ENCODE measurements at places on chromosomes 7 and 10. TPM values are rescaled to one million over a fixed set of nuclear protein-coding genes. Genes with fewer than 3 reads are reported as not detected.

- no peak for DNase-seq
Observed at GRCh38 chr7:32346253-32346652, 143.9 kb downstream of the LSM5 start.

The FEZF1 gene
- not detected for polyA plus RNA-seq

DNA sequence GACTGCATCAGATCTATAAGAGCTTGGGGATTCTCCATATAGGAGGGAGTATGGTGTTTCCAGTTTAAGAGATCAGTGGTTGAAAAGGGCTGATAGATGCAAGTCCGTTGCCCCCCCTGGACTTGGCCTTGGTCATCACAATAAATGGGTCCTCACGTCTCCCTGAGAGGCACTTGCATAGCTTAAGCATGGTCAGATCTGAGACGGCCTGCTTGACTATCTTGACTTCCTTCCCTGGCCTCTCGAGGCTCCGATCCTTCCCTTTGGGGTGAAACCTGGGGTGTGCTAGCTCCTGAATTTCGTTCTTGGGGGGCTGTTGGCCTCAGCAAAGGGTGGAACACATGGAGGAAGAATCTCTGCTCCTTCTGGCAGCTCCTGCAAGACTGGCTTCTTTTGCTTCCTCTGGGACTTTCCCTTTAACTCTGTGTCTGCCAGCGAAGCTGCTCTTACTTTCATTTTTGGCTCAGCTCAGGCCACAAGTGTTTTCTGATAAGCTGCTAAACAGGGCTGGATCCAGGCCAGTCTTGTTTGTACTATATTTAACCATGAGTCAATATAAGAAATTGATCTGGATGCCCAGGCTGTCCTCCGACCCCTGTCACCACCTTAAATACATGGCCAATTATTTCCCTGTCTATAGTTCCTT, 11.2 kb upstream of the ZNF485 start:
- DNase-seq: no peak

DNA sequence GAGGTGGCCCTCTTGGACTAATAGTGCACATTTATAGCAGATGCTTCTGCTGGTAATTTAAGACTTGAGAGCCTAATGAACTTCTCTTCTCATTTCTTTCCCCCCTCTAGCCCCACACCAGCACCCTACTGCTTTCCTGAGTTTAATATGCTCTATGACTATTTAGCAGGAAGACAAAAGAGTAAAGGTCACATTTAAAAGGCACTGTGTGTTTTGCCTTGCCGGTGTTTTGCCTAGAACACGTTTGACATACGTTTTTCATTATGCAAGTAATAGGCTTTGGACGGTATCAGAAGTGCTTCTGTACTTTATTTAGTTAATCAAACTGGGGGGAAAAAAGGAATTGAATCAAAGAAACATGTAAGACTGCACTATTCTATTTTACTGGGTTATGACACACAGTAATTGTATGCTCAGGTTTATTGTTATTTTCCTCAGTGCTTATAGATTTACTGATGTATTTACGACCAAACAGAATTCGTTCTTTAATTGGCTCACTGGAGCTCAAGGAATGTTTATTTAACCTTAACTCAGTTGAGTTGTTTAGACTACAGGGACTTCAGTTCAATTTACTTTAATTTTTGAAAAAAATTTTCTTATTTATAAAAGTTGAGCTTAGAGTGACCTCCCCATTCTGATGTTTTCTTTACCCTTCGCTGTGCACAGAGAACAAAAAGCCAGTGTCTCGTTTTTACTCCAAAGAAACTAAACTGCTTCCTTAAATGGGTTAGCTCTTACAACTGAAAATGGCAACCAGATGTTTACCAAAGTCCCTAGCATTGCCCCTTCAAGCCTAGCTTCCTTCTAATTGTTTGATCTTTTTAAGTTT, 35.4 kb downstream of the CPED1 start:
- DNase-seq: no peak

GRCh38 chr7:96183163-96183670, 138.7 kb downstream of the SLC25A13 start:
- no peak for DNase-seq

DNA sequence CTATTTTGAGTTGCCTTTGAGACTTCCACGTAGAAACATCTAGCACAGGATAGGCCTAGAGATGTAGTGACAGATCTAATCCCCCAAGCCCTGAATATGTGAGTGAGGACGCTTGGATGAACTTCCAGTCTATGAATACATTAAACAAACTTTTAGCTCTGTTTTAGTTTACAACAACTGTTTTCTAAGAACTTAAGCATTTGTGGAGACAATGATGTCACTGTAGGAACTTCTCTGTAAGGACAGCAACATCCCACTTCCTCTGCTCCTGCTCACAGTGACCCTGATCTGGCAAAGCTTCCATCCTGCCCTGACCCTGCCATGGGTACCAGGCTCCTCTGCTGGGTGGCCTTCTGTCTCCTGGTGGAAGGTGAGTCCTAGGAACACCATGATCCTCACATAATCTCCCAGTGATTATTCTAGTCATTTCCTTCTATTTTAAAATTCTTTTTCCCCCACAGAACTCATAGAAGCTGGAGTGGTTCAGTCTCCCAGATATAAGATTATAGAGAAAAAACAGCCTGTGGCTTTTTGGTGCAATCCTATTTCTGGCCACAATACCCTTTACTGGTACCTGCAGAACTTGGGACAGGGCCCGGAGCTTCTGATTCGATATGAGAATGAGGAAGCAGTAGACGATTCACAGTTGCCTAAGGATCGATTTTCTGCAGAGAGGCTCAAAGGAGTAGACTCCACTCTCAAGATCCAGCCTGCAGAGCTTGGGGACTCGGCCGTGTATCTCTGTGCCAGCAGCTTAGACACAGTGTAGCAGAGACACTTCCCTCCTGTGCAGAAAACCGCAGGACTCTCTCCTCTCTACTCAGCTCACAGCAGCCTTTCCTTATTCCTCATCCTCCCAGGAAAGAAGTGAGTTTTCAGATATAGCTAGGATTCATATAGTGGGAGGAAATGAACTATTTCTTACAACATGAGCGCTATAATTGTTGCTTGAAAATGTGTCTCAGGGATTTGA, 194.4 kb upstream of the PRSS1 start:
- no peak for DNase-seq

- no peak for DNase-seq
Observed at GRCh38 chr10:61408105-61408504, 45.1 kb downstream of the TMEM26 start.

DNA sequence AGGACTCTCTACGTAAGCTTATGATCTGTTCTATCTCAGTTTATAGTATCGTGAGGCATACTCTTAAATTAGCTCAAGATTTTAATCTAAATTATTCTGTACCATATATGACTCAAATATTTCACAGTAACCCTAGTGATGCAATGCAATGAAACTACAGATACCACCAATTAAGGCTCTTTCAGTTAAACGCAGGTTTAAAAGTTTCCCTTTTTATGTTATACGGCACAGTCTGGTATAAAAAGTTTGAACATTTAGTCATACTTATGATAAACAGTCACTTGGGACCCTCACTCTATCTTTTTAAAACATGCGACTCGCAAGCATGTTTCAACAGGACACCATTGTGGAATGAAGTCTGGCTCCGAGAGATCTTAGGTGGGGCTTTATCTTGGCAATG, 107.2 kb downstream of the CDK6 start:
- no peak for DNase-seq

DNA sequence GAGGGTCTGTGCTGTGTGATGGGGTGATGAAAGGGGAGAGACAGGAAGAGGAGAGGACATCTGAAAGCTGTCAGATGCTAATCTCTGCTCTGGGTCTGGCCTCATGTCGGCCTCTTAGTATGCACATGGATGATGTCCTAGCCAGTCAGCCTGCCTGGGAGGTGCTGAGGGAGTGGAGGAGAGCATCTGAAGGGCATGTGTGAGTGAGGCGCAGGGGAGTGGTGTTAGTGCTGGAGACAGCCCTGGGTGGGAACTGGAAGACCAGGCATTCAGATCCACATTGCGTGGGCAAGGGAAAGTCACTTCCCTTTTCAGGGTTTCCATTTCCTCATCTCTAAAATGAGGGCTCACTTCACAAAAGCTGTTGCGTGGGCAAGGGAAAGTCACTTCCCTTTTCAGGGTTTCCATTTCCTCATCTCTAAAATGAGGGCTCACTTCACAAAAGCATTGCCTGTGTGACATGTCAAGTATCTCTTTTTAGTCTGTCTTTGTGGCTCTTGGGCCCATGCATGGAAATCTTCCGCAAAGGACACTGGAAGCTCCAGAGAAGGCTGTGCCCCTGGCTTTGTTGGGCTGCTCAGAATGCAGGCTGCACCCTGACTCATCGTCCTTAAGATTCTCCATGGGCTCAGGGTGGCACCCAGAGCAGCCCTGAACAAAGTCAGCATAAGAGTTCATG, 10.0 kb downstream of the SFTPD start:
- DNase-seq: no peak

DNA sequence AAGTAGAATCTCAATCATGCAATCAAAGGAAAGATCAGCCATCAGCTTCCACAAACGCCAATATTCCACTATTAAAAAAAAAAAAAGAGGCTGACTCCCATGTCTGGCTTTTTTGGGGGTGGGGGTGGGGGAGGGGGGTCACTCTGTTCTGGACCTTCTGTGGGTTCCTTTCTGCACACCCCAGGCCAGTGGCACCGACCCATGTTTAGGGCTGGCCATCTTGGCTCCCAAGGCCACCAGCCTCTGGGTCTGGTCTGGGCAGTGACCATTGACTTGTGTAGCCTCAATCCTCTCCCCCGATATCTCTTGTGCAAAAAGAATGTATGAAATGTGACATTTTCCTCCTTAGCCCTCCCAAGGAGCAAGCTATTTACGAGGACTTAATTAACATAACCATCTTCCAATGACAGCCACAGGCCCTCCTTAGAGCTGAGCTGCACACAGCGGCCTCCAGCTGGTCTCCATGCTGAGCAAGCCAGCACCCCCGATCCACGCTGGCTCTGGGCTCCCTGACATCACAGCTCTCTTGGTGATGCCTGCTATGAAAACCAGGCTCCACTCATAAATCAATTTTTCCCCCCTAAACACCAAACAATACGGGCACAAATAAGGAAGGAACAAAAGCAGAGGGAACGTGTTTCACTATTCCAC, 100.1 kb downstream of the ZRANB1 start:
- no peak for DNase-seq

DNA sequence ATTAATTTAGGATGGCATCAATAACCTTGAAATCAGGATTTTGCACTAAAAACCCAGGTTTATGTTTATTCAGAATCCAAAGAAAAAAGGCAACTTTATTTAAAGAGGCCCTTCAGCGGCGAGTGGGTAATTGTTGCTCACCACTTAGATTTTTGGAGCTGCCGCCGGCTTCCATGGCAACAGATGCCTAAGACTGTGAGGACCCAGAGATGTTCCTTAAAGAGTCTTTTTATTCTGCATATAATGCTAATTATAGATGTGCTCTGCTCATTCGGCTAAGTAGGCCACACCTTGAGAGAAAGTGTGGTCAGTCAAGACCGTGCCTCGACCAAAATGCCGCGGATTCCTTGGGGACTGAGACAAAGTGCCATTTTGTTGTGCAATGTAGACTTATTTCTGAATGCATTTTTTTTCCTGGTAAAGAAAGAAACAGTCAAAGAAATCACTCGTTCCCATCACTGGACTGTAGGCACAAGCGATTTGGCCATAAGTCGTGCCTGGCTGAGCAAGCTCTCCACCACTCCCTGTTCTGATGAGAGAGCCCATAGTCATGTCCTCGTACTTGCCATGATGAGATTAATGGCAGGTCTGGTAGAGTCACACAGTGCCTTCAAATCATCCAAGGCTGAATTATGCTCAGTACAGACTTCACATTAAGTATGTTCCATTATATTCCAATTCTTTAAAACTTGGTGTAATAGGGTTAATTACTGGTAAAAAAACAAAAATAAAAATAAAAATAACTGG, 21.4 kb upstream of the MGMT start:
- DNase-seq: no peak

GRCh38 chr10:45278860-45279498, 36.4 kb downstream of the OR13A1 start:
- no peak for DNase-seq

DNA sequence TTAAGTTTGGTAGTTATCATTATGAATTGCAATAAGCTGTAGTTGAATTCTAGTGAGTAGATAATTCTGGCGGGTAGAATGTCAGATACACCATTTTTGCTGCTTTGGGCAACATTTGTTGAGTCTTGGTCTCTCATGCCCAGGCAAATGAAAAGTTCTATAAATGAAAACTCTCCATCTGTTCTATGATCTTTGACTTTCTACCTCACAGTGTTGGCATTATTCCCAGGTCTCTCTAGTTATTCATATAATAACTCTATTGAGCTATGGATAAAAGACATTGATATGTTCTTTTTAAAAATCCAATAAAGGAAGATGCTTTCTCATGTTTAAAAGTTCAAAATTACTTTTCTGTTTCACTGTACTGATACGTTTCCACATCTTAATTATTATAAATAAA, 415.3 kb upstream of the SEMA3D start:
- DNase-seq: no peak

GRCh38 chr7:108328174-108328651, 128.0 kb downstream of the NRCAM start:
- DNase-seq: no peak

DNA sequence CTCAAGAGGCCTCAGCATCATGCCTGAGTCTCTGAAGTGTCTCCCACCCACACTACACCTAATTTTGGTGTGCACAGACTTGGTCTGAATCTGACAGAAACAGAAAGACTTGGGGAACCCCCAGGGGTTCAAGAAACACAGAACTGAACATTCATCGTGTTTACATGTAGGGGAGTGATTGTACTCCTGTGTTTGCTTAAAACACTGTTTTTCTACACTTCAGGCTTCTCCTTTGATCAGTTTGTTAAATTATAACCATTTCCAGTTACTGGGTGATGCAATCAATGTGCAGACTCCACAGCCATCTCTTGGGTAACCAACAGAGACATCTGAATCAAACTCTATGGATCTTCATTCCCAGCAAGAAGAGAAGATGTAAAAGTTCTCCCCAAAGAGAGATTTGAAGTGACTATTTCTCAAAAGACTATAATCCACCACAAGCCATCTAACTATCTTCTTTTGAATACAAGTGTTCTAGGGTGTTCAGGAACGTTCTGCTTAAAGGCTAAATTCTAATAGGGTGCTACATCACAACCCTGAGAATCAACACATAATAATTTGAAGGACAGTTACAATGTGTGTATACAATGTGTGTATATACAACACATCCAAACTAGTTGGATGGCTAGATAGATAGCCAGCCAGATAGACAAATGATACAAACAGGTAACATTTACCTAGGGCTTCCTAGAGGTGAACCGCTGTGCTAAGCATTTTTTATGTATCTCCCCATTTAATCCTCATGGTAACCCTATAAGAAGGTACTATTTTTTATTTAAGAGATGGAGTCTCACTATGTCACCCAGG, 34.2 kb downstream of the DNAJC12 start:
- no peak for DNase-seq

The GPR37 gene
- polyA plus RNA-seq: 17.8 TPM

DNA sequence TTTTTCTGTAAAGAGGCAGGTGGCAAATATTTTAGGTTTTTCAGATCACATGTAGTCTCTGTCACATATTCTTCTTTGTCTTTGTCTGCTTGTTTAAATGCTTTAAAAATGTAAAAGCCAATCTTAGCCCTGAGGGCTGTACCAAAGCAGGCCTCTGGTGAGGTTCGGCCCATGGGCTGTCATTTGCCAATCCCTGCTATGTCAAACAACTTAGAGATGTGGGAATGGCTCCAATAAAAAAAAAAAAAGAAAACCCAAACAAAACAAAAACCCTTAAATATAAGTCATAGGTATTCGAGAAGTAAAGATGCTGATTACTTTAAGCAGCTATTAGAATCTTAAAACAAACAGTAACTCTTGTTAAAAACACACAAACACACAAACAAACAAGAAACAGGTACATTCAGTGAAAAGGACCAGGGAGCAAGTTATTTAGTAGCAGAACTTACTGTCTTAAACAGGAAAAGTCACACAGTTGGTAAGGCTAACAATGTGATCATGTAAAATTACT, 61.4 kb upstream of the NAMPT start:
- DNase-seq: no peak

The PIK3AP1 gene
- 1.8 TPM for polyA plus RNA-seq

All from forelimb muscle (tissue), 1 donor.